Stimulated activated CD8-positive, alpha-beta memory T cell treated with anti-CD3 and anti-CD28 coated beads, Interleukin-4, amount 100 ng/mL, for 4 hours (primary cell): ENCODE measurements at places on chromosomes 2 and 18.

- no peak for DNase-seq
Measured at GRCh38 chr2:101251844-101252407, 760 bp upstream of the CNOT11 start.

DNA sequence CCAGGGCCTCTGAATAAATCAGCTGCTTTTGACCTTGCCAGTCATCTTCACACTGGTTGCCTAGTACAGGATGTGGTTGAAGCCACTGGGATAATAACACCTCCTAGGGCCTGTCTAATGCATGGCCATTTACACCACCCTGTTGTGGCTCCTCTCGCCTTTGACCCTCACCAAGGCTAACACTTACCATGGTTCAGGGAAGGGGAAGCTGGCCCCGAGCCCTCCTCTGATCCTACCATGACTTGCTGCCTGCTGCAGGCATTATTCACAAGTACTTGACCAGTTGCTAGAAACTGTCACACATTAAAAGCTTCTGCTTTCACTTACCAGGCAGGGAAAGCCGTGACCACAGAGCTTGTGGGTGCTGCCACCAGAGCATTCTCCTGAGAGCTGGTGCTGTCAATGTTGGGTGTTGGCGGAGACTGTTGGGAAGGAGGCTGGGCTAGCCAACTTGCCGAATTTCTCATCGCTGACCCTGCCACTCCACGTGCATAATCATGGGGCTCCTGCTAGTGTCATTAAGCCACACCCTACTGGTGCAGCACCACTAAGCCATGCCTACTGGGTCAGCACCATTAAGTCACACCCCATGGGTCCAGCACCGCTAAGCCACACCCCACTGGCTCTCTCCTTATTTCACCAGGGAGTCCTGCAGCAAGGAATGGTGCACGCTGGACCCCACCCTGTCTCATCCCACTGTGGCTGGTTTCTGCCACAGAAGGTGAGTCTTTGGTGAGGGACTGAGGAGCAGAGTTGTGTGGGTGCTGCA lies 47.0 kb upstream of the TTC39C start:
- no peak for DNase-seq

GRCh38 chr2:162520959-162521358 lies 177.0 kb downstream of the GCA start:
- DNase-seq = no peak

- DNase-seq = no peak
Measured at GRCh38 chr2:23250371-23250770, 134.6 kb upstream of the KLHL29 start.

DNA sequence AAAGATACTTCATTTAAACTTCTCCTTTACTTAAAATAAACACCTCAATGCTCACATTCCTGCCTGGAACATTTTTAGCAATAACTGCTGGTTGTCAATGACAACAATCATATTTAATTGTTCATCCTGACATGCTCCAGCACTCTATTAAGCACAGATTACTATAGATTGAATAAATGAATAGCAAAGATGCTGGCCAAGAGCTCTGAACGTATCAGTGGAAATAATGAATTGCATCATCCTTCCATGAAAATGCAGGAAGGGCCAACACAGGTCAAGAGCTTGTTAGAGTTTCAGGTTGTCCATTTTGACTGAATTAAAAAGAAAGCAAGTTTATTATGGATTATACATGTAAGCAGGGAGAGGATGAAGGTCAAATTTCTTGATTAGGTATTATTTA lies 994.0 kb downstream of the TSN start:
- DNase-seq = no peak

DNA sequence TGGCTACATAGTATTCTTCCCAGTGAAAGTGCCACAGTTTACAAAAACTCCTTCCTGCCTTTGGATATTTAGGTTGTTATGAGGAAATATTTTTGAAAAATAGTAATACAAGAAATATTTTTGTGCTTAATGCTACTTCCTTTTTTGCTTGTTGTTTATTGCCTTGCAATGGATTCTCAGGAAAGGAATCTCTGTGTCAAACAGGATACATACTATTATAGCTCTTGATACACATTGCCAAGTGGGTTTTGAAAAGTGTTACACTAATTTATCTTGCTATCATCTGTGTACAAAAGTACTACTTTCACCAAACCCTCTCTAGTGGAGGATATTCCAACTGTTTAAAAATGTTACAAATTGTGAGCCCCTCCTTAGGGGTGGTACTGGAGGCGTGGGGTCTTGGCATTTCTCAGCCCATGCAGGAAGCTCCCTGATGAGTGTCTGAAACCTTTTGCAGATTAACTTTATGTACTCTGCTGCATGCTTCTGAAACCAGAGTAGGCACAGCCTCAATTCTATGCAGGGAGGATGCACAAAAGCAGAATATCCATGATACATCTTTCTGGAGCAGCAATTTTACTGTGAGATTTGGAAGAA lies 54.5 kb downstream of the EVA1A start:
- no peak for DNase-seq

GRCh38 chr2:172588931-172589330 lies 33.0 kb downstream of the PDK1 start:
- DNase-seq = no peak

DNA sequence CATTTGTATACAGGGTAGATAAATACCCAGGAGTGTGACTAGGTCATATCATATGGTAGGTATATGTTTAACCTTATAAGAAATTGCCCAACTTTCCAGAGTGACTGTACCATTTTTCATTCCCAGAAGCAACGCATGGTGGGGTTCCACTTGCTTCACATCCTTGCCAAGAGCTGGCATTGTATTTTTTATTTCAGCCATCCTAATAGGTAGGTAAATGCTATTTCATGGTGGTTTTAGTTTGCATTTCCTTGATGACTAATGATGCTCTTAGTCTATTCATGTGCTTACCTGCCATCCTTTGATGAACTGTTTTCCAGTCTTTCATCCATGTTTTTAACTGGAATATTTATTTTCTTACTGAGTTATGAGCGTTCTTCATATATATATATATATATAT lies 51.9 kb downstream of the MAP4K3 start:
- DNase-seq = no peak
